ENCODE measurements at places on chromosomes 2 and 18.

GRCh38 chr2:137975280-137976271 is 11.3 kb downstream of the HNMT start:
- H3K27ac ChIP-seq: no peak overlapping the region
- no peaks in the 10 kb centered on the region for H3K36me3 ChIP-seq
- no peaks in the 10 kb centered on the region for H3K27me3 ChIP-seq
- no peak for DNase-seq

- no peak overlapping the region for H3K4me3 ChIP-seq
- DNase-seq: no peak
- no peaks in the 10 kb centered on the region for H3K4me1 ChIP-seq
- H3K27me3 ChIP-seq: peaks cover 13% of the 10 kb centered on the region
- no peaks in the 10 kb centered on the region for H3K36me3 ChIP-seq
- no peak overlapping the region for H3K27ac ChIP-seq
These were observed 21.8 kb upstream of the CTIF start for GRCh38 chr18:48517048-48517447.

- DNase-seq: no peak
- H3K27ac ChIP-seq: no peak overlapping the region
- H3K27me3 ChIP-seq: peaks cover 2% of the 10 kb centered on the region
- no peaks in the 10 kb centered on the region for H3K4me1 ChIP-seq
These were observed 204.8 kb upstream of the SH3BP4 start for GRCh38 chr2:234747032-234747431.

GRCh38 chr18:47591429-47591828 is 339.0 kb downstream of the SMAD2 start:
- no peak overlapping the region for H3K27ac ChIP-seq
- no peaks in the 10 kb centered on the region for H3K36me3 ChIP-seq
- H3K27me3 ChIP-seq: peaks cover 8% of the 10 kb centered on the region
- H3K4me3 ChIP-seq: no peak overlapping the region

DNA sequence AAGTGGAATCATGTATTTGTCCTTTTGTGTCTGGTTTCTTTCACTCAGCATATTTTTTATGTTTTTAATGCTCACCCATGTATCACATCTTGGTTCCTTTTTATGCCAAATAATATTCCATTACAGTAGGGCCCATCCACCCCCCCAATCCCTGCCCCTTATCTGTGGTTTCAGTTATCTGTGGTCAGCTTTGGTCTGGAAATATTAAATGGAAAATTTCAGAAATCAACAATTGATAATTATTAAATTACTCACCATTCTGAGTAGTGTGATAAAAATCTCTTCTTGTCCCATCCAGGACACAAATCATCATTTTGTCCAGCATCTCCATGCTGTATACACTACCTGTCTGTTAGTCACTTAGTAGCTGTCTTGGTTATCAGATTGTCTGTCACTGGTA is 66.7 kb downstream of the BIRC6 start:
- DNase-seq: no peak
- H3K4me1 ChIP-seq: peaks cover 44% of the 10 kb centered on the region
- no peak overlapping the region for H3K4me3 ChIP-seq
- H3K36me3 ChIP-seq: peaks cover 23% of the 10 kb centered on the region
- no peaks in the 10 kb centered on the region for H3K27me3 ChIP-seq
